Inflammatory macrophage (primary cell): ENCODE measurements at places on chromosomes 2 and 18.

DNA sequence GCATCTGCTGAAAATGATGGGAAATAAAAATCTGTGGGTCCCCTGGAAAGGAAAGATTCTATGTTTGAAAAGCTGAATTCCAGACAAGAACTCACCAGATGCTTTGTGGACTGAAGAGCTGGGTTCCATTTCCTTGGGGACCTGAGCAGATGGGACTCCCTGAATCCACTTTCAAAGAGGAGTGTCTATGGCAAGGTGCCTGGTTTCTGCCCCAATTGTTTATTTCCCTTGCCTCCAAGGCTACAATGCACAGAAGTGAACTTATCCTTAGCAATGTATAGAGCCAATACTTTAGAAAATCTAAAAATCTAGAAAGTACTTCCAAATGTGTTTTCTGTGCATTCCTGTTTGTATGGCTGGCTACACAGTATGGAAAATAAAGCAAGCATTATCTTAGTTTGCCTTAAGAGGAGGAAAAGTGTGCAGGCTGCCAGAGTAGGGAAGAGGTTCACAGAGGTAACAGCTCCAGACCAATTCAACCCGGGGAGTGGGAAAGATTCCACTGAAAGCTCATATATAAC, 420.5 kb downstream of the NRXN1 start:
- no peak for DNase-seq

DNA sequence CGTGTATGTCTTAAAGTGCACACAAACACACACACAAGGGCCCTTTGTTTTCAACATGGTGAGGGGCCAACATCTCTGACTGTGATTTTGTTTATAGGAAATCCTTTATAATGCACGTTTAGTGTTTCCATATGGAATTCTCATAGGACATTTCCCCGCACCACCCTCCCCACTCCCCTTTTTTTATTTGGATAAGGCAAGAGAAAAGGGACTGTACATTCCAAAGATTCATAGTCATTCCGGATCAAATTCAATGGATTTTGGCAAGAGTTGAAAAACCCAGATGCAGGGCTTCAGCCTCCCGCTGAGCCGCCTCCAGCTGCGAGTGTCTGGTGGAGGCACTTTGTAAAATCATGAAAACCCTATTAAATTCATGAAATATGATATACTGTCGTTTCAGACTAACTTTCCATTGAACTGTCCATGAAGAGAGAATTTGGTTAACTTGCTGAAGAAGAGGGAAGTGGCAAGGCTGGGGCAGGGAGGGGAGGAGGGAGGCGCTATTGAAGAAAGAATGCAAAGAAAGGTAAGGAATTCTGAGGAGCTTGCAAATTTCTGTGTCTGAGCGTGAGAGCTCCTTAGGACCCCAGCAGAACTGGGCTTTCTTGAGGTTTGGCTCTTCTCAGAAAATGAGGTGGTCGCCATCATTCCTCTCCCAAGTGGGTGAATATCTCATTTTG, 25.8 kb upstream of the SLC14A2 start:
- DNase-seq: no peak

- no peak for DNase-seq
Observed at GRCh38 chr2:217909156-217909820, 93.5 kb downstream of the TNS1 start.

DNA sequence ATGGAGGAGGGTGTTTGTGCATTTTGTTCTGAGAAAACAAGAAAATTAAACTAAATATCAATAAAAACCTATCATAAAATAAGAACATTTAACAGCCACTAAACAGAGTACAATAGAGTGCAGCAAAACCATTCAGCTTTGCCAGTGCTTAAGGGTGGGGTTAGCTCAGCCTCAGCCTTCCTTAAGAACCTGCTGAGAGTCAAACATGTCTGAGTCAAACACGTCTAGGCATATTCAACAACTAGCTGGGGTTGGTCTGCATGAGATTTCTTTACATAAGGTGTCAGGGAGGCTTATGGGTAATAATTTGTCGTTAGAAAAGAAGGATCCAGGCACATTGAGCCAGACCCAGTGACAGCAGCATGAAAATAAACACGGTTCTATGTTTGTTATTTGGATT, 298.2 kb downstream of the SP3 start:
- DNase-seq: no peak

DNA sequence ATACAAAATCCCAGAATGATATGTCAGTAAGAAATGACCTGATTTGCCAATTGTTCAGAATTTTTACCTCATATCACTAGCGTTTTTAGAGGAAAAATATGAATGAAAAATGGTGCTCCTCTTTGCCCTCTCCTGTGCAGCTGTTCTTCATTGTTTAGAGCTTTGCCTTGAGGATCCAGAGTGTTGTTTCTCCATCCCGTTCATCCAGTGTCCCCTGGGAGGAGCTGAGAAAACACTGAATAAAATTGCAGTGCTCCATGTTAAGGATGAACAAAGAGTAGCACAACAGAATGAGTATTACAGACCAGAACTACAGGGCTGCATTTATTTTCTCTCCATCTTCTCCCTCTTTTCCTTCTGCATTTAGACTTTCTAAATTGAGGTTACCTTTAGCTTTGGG, 133.1 kb downstream of the ADCYAP1 start:
- DNase-seq: no peak

GRCh38 chr2:183063083-183063482, 15.5 kb upstream of the DUSP19 start:
- peak; percentile 12 for DNase-seq

DNA sequence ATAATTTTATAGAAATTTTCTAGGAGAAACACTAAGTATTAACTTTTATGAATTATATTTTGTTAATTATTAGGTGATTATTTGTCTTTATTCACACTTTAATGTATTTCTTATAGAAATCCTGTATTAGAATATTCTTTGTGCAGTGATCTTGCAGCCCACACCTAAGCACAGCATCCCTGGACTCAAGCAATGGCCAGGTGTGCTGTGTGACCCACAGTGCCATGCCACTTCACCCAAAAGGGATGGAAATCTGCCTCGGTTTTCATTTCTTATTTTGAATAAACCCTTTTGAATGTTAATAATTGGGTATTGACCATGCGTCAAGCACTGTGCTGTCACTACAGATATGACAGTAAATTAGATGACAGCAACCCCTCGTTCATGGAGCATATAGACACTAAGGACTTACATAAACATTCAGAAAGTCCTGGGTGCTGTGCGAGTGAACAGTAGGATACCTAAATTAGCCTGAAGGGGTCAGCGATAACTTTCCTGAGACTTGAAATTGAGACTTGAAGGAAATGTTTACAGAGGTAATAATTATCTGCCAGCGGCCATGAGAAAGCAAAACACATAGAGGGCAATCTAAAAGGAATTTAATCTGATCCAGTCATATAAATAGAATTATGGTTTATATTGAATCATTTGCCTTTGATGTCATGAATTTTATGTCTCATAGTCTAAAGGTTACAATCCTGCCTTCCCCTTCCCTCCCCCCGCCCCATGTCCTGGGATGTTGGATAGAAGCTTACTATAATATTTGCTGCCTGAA, 52.7 kb upstream of the CALCRL start:
- DNase-seq: no peak

DNA sequence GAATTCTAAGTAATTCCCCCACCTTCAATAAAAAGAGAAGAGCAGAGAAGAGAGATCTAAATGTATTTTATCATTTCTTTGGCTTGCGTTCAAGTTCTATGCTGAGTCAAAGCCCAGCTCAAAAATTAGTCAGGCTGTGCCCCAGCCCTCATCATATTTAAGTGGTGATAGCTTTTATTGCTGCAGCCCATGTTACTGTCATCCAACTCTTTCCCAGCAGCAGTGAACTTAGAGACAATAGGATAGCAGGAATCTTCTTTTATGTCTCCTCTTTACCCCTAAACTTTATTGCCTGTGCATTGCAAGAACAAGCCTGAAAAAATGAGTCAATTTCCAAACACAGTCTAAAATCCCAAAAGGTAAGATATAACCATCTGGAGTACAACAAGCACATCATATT, 1599.3 kb upstream of the PIK3C3 start:
- DNase-seq: no peak

- no peak for DNase-seq
Observed at GRCh38 chr2:238123218-238123971, 15.1 kb upstream of the KLHL30 start.
